ENCODE measurements at places on chromosomes 4 and X.

GRCh38 chr4:20122198-20122988 is 129.3 kb upstream of the SLIT2 start:
- no peak for DNase-seq

DNA sequence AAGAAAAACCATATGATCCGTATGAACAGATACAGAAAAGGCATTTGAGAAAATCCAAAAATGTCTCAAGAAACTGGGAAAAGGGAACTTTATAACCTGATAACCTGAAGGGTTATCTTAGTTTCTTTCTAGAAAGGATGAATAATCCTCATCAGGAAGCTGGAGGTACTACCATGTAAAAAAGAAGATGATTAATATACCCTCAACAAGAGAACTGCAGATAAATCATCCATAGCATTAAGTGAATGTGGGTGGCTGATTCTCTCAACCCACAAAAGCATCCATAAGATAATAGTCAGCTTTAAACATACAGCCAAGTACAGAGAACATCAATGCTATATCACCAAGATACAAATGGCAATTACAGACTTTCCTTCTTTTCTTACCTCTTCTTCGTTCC is 26.4 kb downstream of the ANAPC10 start:
- no peak for DNase-seq

GRCh38 chr4:176077561-176077960 is 11.9 kb downstream of the WDR17 start:
- peak; percentile 6 for DNase-seq

DNA sequence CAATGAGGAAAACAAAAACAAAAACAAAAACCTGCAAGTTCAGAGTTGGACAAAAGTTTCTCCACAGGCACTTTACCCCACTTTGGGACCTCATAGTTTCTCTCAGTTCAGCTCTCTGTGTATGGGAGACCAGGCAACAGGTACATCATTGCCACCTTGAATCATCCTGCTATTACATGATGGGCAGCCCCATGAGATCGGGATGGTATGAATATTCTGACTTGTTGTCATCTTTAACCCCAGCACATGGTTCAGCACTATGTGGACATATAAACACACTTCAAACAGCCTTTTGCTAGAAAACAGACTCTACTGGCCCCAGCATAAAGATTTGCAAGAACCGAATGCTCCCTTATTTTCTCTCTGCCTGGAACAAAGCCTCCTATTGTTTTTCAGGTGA is 176.9 kb upstream of the SCML1 start:
- DNase-seq = no peak

- peak; percentile 3 for DNase-seq
Observed at GRCh38 chr4:155371432-155372043, 5.2 kb downstream of the MAP9 start.

DNA sequence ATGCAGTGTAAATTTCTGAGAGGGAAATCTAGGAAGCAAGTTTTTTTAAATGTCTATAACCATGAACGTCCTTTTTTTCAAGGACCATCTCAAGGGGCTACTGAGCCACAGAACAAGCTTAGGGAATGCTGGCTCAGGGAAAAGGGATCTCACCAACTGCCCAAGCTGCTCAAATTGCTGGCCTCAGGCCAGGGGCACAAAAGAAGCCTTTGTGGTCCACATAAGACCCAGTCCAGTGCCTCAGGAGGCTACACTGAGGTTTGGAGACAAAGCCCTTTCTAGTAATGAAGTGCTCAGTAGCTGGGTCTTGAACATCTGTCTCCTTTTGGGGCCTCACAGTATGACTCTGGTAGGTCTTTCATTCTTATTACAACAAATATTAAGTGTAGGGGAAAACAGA is 305.5 kb downstream of the RAB28 start:
- DNase-seq = no peak

DNA sequence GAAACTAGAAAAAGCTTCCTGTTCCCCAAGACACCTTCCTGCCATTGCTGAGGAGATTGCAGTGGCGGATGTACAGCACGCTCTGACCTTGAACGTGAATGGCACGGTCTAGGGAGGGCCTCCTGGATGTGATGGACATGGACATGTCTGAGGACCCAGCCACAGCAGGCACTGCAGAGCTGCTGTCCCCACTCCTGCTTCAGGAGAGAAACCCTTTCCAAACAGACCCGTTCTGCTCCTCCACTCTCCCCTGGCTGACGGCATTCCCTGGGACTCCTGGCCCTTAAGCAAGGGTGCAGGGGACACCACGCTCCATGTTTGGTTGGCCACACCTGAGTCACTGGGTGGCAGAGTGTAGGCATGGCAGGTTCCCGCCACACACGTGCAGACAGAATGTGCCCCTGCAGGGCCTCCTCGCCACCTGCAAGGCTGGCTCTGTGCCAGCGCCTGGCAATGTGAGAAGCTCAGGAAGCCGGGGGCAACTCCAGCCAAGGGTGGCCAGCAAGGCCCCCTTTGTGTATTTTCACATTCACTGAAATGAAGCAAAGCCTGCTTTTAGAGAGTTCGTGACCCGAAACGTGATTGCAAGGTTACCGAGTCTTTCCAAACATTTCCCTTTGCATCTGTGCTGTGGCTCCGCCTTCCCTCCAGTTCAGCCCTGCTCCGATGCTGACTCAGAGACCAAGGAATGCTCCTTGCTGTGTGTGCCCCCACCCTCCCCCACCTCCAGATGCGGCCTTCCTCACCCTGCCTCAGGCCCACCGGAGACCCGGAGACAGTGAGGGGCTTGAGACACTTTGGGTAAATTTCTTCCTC is 46.1 kb downstream of the HTRA3 start:
- DNase-seq = peak; percentile 71

DNA sequence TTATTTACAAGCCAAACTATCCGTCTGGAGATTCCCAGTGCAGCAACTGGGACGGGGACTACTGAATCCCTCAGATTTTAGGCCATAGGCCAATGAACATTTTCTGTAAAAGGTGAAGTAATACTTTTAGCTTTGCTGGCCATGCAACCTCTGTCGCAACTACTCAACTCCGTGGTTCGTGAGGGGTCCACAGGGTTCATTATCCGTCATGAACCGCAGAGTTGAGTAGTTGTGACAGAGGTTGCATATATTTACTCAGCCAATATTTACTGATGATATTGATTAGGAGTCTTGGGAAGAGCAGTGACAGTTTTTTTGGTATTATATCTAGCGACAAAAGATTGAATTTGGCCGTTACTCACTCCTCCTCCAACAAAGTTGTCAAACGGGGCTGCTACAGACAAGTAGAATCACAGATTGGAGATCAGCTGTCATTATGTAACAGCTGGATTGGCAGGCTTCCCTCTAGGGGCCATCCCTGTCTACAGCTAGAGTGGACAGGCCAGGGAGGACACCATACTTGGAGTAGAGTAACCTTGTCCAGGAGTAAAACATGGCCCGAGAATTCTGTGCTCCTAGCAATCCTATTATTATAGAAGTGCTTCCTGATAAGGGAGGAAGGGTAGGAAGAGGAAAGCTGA is 37.2 kb upstream of the CD38 start:
- DNase-seq = no peak

- no peak for DNase-seq
Observed at GRCh38 chr4:111178231-111178630, 555.4 kb upstream of the PITX2 start.

DNA sequence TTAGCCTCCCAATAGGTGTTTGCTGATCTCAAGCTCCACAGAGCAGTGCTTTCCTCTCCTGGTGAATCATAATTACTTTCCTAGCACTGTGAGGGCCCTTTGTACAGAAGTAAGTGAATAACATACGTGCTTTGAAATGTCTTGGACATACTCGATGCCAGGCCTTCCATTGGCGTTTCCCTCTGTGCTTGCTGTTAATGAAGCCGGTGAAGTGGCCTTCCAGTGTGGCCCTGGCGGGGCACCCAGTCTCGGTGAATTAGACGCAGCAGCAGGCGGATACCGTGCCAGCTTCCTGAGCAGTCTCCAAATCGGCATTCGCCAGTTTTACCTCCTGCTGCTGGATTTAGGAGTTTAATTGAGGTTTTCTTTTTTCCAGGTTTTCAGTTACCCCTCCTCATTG is 132.3 kb downstream of the HMX1 start:
- DNase-seq = no peak

DNA sequence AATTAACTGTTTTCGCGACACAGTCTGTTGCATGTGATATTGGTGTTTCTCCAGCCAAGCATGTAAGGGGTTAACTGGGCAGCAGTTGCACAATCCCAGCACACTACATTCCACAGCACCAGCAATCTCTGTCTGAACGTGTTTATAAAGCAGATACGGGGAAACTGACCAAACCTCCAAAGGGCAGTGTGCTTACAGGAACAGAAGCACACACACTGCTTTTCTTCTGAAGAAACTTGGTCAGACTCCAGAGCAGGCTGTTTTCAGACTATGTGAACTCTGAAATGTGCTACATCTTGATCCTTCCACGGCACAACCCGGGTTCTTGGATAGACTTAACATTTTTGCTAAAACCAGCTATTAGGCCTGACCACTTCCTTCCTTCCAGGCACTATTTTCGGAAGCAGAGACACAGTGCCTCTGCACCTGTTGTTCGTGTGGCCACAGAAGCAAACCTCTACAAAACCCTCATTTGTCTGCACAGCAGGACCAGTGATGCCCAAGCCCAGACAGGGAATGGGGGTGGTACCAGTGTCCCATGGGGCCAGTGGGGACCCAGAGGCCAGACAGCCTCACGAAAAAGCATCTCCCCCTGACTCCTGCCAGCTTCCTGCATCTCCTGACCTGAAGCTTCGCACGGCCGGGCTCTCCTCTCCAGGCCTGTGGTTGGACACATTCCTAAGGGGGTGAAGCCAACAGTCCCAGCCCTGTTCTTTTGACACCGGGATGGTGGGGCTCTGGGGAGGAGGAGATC is 90.1 kb downstream of the IRF2 start:
- peak; percentile 79 for DNase-seq

- no peak for DNase-seq
Observed at GRCh38 chr4:1408418-1408817, 2.2 kb upstream of the NKX1-1 start.
